SIG-M5 (cell line): ENCODE measurements at places on chromosomes 2 and 18.

- DNase-seq: no peak
Measured at GRCh38 chr2:8479298-8479697, 202.6 kb upstream of the ID2 start.

DNA sequence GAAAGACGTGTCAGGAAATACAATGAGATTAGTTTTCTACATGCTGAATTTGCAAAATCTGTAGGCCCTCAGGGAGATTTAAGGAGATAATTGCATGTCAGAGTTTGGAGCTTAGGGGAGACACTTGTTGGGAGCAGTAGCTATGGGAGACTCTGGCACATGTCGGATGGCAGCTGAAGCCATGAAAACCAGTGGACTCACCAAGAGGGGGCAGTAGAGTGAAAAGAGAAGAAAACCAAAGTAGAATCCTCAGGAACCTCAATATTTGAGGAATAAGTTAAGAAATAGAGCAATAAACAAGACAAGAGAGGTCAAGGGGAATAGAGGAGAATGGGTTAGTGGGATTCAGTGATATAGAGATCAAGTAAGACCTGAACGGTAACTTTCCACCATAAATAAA lies 24.8 kb downstream of the RUFY4 start:
- no peak for DNase-seq

DNA sequence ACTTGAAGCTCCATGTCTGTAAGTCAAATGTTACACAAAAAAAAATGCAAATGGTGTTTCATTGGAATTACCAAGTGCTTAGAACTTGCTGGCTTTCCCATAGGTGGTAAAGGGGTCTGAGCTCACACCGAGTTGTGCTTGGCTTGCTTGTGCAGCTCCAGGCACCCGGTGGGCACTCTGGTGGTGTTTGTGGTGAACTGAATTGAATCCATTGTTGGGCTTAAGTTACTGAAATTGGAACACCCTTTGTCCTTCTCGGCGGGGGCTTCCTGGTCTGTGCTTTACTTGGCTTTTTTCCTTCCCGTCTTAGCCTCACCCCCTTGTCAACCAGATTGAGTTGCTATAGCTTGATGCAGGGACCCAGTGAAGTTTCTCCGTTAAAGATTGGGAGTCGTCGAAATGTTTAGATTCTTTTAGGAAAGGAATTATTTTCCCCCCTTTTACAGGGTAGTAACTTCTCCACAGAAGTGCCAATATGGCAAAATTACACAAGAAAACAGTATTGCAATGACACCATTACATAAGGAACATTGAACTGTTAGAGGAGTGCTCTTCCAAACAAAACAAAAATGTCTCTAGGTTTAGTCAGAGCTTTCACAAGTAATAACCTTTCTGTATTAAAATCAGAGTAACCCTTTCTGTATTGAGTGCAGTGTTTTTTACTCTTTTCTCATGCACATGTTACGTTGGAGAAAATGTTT lies 97.9 kb upstream of the IL1R2 start:
- no peak for DNase-seq

GRCh38 chr2:174072069-174072468 lies 106.9 kb upstream of the SP3 start:
- no peak for DNase-seq

DNA sequence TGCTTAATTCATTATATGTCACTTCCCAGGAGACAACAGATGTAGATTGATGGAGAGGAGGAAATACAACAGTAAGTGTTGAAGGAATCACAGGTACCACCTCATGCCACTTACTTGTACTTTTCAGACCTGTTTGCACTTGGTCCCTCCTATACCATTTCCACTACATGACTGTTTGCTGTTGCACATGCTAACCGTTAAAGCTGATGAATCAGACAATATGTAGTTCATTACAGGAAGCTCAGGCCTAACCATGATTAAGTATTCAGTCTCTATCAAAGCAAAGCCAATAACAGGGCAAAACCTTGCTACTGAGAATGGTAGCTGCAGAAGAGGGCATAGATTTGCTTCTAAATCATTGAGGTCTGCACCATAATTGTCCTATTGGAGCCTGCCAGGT lies 30.2 kb upstream of the GRP start:
- DNase-seq: no peak

DNA sequence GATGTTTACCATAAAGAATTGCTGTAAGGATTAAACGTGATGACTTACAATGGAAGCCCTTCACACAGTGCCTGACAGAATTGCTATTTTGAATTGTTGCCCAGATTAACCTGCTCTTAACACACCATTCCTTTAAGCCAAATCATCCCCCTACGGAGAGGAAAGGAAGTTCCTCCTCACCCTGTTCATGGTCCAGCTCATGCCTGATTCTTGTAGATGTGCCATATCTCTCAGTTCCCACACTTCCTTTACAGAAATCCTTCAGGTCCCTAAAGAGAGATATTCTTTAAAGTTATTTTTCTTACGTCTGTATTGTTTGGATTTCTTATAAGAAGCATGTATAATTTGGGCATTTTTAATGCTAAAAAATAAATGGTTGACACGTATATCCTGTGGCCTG lies 127.5 kb upstream of the DAPL1 start:
- no peak for DNase-seq

- peak; percentile 36 for DNase-seq
Measured at GRCh38 chr2:28359222-28360057, 33.2 kb upstream of the FOSL2 start.

DNA sequence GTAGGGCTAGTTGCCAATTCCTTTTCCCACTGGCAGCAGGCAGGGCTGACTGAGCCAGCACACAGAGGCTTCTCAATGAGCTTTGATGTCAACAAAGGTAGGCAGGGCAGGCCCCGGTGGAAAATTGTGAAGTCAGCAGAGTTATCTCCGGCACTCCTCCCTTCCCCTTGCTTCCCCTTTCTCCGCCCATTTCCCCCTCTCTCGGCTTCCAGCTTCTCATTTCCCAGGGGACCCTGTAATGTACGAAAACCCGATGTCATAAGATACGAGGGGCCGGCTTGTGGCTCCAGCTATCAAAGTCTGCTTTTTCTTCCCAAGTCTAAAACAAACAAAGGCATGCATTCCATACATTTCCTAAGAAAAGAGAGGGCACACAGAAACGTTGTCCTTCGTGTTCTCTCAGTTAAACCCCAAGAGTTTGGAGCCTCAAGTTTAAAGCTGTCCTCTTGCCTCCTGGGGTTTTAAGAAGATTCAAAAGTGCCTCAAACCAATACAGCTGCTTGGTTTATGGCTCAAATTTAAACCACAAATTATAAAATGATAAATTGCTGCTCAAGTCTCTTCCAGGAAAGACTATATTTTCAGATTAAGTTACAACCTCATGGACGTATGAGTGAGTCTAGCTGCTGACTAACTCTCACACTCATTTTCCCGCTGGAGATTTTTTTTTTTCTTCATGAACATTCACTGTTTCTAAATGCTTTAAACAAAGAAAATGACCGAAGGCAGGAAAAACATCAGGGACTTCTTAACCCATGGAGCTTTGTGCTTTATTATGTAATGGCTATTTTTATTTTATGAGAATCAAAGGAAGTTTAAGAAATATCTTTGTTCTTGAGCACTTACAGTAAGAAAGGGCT lies 27.2 kb upstream of the EML4 start:
- DNase-seq: no peak
